ENCODE measurements at places on chromosomes 16 and 17.
A peak's percentile ranks its signal among the peaks of the same experiment; 100 is the strongest.

DNA sequence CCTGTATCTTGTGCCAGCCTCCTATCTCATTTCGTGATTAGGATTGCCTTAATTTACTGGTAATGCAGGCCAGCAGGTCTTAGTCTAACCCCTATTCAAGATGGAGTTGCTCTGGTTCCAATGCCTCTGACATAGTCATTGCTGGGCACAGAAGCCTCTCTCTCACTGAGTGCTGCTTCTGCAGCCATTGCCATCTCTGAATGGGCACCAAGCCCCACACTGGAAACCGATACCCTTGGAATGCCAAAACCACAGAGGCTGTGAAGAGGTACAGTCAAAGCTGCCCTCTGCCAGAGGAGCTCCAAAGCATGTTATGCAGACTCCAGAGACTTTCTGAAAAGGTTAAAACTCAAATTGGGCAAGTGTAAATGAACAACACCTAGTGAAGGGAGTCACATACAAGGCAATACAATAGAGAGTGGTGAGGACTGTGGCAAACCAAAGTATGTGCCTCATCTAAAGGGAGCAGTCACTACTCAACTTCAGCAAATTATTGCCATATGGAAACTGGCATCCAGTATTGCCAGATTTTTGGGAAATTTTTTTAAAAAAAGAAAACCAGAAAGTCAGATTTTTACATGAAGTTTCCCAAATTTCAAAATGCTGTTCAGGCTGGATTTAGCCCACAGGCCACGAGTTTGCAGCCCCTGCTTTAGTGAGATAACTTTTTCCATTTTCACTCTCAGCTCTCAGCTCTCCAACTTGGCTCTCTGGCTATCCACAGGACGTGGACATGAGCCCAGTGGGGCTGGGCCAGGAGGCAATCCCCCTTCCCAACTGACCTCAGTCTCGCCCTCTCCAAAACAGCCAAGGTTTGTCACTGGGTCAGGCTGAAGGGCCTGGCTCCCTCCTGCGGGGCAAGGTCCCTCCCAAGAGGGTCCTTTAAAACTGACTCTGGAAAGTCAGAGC, 2.1 kb upstream of the MMP2 start:
- DNase-seq, result no peak

GRCh38 chr17:42431758-42432161, 8.7 kb upstream of the CAVIN1 start:
- no peak for DNase-seq

- DNase-seq, result no peak
These were observed 198.0 kb upstream of the MAF start for GRCh38 chr16:79798416-79799053.

GRCh38 chr16:31083556-31083955, 5.2 kb downstream of the PRSS53 start:
- DNase-seq, result no peak

GRCh38 chr17:58756246-58757161, 850 bp downstream of the PPM1E start:
- DNase-seq, result peak; percentile 1

DNA sequence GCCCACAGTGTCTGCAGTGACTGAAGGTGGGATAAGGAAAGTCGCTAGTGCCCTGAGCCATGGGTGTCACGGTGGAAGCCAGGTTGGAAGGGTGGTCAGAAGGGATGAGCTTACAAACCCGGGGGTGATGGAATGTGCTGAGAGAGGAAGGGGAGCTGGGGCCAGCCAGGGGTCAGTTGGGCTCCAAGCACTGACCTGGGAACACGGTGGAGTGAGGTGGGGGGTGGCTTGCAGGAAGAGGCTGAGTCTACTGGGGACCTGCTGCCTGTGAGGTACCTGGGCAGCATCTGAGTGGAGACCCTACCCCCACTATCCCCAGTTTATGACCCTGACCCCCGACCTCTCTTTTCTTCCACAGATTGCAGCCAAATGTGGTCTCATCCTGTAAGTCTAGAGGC, 3.1 kb downstream of the TMEM92 start:
- no peak for DNase-seq

DNA sequence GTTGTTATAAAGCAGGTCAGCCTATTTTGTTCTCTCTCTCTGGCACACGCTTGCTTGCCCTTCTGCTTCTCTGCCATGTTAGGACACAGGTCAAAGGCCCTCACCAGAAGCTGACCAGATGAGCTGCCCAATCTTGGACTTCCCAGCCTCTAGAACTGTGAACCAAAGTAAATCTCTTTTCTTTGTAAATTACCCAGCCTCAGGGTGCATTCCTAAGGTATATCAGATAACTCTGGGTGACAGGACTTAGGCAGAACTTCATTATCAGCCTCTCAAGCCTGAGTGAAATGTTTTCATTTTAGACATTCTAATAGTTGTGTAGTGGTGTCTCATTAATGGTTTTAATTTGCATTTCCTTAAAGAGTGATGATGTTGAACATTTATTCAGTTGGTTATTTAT, 124.3 kb downstream of the CDRT15L2 start:
- DNase-seq, result no peak

DNA sequence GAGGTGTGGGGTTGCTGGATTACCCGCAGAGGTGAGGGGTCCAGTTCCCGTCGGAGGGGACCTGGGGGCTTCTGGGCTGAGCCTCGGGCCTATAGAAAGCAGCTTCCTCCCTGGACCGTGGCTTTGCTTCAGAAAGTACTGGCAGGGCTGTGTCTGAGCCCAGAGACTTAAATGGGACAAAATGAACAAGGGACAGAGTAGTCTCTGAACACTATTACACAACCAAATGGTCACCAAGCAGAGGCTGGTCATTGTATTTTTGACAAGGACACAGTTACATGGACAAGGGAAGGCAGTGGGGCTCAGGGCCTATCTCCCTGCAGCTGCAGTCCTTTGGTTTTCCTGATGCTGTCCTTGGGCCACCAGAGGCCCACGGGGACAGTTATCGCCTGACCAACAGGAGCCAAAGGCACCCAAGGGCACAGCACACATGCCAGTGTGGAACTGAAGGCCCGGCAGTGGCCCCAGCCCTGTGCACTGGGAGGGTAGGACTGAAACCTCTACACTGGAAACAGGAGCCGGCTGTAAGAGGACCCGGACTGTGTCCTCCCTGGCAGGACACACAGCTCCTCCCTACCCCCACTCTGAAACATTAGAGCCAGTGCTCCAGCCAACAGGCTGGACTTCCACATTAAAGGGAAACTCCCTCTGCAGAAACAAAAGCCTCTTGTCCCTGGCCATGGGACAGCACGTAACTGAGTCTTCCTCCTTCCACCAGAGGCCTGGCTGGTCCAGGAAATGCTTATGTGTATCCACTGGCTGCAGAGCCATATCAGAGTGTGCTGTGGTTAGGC, 26.0 kb upstream of the ERN1 start:
- DNase-seq, result no peak

- no peak for DNase-seq
These were observed 26.2 kb downstream of the WIPI1 start for GRCh38 chr17:68431045-68431608.

DNA sequence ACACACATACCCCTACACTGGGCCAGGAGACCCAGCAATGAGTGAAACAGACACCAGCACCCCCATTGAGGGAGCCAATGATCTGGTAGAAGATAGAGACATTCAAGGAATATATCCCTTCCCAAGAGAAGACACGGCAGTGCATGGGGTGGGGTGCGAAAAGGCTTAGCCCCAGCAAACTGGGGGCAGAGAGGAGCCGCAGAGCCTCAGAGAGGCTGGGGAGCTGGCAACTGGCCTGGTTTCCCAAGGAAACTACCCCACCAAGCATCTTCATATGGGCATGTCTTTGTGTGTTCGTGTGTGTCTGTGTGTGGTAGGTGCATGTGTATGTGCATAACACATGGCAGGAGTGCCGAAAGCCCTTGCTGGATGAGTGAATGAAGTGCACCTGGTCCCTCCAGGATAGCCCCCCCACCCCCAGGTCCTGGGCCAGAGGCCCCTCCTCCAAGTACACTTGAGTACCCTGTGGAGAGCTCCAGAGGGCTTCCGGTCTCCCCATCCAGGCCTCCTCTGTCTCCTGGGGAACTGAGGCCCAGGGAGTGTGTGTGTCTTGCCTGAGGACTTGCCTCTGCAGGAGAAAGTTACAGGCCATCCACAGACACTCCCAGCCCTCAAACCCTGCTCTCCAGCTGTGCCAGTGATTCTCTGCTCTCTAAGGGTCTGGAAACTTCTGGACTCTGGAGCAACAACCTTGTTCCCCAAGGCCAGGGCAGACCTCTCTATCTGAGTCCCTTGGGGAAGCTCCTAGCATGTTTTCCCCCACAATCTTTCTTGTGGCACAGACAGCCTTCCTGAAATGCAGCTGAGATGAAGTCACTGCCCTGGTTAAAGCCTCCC, 15.9 kb downstream of the TBX2 start:
- no peak for DNase-seq

DNA sequence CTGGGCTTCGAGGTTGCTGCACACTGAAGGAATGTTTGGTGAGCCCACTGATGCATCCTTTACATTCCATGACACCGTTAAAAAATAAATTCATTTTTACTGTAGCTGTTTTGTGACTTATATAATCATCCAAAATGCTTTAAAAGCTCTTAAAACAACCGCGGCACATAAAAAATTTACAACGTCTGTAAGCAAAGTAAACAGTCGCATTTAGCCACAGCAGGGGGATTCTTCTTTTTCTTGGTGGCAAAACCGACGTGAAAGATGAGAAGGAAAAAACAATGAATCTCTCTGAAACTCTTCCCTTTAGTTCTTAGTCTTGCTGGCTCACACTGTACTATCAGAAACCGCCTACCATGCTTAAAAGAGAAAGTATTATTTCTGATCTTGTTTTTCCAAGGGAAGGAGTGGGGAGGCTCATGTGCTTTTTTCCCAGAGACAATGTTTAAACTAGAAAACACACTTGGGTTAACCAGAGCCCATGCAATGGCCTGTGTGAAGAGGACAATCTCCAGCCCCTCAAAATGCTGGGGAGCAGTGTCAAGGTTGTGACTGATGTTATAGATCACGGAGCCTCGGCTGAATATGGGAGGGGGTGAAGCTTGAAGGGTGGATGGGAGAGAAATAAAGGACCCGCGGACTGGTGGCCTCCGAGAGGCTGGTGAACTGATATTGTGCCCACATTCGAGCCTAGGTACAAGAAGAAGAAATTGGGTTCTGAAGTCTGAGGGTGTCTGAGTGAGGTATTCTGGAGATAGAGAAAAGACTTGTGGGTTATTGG, 91.1 kb downstream of the IRF8 start:
- DNase-seq, result no peak

DNA sequence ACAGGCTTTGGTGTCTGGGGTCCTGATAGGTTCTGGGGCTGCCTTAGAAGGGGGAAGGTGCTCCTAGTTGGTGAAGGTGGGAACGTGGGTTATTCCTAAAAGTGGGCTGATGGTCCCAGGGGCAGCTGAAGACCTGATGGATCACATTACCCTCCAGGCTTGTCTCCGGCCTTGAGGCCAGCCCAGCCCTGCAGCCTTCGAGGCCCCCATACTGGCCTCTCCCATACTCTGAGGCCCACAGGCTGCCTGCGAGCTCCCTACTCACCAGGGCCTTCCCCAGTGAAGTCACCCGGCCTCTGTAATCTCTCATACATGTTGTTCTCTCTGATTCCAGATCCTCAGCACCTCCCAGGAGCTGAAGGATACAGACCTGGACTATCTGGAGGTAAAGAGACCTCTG, 2.7 kb downstream of the RNF112 start:
- DNase-seq, result no peak

GRCh38 chr17:79415909-79416308, 194.9 kb downstream of the RBFOX3 start:
- DNase-seq, result no peak

DNA sequence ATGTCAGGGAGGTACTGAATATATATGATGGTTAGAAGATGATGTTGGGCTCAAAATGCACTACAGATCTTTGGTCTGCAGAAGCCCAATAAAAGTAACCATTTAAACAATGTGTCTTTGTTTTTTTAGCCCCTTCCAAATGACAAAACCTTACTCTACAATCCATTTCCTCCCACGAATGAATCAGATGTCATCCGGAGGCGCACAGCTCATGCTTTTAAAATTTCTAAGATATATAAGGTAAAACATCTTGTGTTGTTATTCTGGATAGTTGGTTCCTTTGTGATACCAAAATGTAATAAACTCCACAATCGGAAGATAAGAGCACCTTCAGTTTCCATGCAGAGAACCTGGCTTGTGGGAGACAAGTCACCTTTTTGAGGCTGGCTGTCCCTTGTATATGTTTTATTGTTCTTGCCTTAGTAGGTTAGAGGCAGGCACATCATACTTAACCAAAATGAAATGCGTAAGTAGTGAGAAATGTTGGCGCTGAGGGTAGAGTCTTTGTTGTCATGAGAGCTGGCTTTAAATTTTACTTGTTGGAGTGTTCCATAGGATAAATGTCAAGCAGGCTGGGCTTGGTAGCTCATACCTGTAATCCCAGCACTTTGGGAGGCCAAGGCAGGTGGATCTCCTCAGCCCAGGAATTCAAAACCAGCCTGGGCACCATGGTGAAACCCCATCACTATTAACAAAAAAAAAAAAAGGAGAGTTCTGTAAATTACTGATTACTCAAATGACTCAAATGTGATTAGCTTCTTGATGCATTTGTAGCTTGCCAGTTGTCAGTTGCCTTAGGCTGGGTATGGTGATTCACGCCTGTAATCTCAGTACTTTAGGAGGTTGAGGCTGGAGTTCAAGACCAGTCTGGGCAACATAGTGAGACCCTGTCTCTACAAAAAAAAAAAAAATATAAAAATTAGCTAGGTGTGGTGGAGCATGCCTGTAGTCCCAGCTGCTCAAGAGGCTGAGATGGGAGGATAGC, 19.7 kb upstream of the SNTB2 start:
- DNase-seq, result no peak

DNA sequence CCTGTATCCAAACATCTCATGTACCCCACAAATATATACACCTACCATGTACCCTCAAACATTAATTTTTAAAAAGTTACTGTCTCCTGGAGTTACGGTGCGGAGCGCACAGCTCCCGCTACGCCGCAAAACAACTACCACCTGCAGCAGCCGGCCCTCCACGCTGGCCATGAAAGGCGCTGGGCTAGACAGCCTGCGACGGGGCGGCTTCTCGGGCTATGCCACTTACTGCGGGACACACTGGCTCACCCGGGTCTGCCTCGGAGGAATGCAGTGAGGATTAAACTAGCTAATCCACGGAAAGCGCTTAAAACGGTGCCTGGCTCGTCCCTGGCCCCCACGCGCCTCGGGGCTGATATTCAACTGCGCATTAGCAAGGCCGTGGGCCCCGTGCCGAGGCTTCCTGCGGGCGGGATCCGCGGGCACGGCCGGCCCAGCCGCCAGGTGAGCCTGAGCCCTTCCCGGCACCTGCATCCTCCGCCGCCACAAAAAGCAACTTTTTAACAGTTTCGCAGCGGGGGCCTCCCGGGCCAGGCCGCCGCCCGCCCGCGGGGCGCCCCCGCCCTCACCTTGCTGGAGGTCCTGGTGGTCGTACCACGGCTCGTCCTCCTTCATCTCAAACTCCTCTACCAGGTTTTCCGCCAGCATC, 633 bp downstream of the CDR2 start:
- DNase-seq, result peak; percentile 15

GRCh38 chr17:20991276-20992037, 51.4 kb downstream of the USP22 start:
- no peak for DNase-seq

- DNase-seq, result no peak
These were observed 7.7 kb upstream of the PCTP start for GRCh38 chr17:55743103-55743679.

GRCh38 chr16:67294938-67295361, 15.6 kb downstream of the PLEKHG4 start:
- no peak for DNase-seq

GRCh38 chr17:77474292-77474988, 333.7 kb downstream of the SEC14L1 start:
- no peak for DNase-seq
